Aorta (tissue), 5 donors: ENCODE measurements at places on chromosomes 5 and 9. TPM values are rescaled to one million over a fixed set of nuclear protein-coding genes. Genes with fewer than 3 reads are reported as not detected.

Gene ADAMTSL2
- total RNA-seq, result 20.9 TPM

Gene LCN15
- total RNA-seq, result not detected

Gene FOXD4L4
- total RNA-seq, result 0.19 TPM

Gene GFI1B
- total RNA-seq, result not detected

Gene BOD1
- total RNA-seq, result 39.5 TPM

Gene GABBR2
- not detected for total RNA-seq

Gene LTC4S
- 16.1 TPM for total RNA-seq

Gene UNC5A
- total RNA-seq, result not detected

Gene SOHLH1
- not detected for total RNA-seq

Gene OR2V1
- total RNA-seq, result not detected

Gene PCDHB3
- 2.9 TPM for total RNA-seq

Gene SLCO6A1
- total RNA-seq, result not detected

Gene CSF2
- 0.51 TPM for total RNA-seq

Gene PTGDS
- 128 TPM for total RNA-seq

Gene SPATA31C1
- total RNA-seq, result not detected

Gene ELOVL7
- 5.4 TPM for total RNA-seq

Gene FAXDC2
- total RNA-seq, result 20.0 TPM
